Activated naive CD8-positive, alpha-beta T cell treated with anti-CD3 and anti-CD28 coated beads, Interleukin-2, amount 50 U/mL, for 16 hours (primary cell): ENCODE measurements at places on chromosomes 5 and 9.

DNA sequence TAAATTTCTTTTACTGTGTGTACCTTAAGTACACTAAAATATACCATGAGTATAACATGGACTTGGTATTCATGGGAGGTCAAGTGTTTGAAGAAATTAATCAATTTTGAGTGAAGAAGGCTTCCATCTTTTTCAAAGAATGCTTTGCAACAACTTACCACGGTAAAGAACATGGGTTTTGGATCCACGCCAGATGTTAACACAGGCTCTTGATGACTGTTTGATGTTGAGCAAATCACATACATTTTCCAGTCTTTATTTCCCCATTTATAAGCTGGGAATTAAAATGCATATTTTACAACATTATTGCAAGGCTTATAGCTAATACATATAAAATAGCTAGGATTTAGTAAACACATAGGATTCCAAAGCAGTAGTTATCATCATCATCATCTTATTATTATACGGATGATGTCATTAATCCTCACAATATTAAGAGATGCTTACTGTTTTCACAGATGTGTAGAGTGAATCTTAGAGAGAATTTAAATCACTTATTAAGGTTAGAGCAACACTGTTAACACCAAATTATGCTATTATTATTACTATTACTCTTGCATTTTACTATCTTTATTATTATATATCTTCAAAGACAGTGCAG is 362.0 kb downstream of the PRELID2 start:
- DNase-seq, result no peak

- DNase-seq, result no peak
Measured at GRCh38 chr9:75210215-75210614, 121.9 kb downstream of the OSTF1 start.

GRCh38 chr5:177471610-177472356 is 1.7 kb downstream of the DBN1 start:
- no peak for DNase-seq

DNA sequence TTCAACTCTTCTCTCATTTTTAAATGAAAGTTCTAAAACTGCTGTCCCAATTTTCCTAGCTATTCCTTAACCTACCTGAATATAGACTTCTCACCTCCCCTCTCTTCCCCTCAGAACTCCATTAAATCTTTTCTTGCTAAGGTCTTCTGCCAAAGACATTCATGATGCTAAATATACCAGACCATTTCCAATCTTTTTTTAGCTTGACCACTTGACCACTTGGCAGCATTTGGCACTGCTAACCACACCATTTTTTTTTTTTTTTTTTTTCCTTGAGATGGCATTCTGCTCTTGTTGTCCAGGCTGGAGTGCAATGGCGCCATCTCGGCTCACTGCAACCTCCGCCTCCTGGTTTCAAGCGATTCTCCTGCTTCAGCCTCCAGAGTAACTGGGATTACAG is 3.6 kb upstream of the ZNF131 start:
- no peak for DNase-seq

- no peak for DNase-seq
Measured at GRCh38 chr5:175724314-175725275, 66.7 kb downstream of the HRH2 start.

GRCh38 chr9:118059484-118060278 is 355.5 kb downstream of the TLR4 start:
- no peak for DNase-seq

DNA sequence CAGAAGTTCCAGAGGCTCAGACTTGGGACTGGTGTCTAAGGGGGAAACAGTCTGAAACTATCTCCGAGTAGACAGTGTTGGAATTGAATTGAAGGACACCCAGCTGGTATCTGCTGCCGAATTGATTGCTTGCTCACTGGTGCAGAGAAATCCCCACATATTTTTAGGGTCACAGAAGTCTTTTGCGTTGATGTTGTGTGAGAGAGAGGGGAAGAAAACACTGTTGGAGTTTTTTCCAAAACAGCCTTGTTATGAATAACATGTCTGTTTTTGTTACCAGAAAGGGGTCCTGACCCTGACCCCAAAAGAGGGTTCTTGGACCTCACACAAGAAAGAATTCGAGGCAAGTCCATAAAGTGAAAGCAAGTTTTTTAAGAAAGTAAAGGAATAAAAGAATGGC is 81.3 kb downstream of the ALDH7A1 start:
- no peak for DNase-seq

- no peak for DNase-seq
Measured at GRCh38 chr5:159855476-159856191, 60.6 kb upstream of the ADRA1B start.

- DNase-seq, result no peak
Measured at GRCh38 chr9:15786616-15787015, 233.8 kb downstream of the CCDC171 start.

GRCh38 chr5:127602896-127603844 is 45.7 kb upstream of the CTXN3 start:
- DNase-seq, result no peak

DNA sequence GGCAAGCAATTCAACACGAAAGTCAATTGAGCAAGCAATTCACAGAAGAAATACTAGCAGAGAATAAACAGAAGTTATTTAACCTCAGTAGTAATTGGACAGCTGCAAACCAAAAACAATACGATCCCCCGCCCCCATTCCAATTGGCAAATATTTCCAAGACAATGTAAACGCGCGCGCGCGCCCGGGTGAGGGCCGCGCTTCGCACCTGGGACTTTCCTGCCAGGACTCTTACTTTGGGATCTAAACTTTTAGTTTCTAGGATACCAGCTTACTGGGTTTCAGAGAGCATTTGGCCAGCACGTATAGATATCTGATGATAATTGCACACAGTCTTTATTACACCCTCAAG is 8.6 kb downstream of the RUFY1 start:
- DNase-seq, result no peak

- no peak for DNase-seq
Measured at GRCh38 chr5:43338862-43339261, 25.6 kb upstream of the HMGCS1 start.

DNA sequence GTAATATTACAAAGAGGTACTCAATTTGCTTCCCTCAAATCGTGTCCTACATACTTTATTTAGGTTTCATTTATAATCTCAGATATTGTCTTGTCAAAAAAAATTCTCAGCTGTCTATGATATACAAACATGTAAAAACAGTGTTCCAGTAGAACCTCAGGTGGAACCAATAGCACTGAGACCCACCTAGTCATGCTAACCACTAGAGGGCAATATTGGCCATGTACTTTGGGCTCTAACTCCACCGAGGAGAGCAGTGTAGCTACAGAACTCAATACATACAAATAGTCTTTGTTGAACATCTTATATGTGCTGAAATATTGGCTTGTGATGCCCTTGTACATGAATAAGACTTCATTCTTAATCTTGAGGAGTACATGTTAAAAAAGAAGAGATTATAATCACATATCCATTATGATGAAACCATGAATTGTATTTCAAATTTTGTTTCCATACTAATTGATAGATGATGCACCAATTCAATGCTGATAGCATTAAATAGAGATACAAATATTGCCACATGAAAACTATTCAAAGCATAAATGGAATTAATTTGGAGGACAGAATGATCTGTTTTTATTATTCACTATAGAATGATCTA is 71.2 kb upstream of the CNTLN start:
- DNase-seq, result no peak

- DNase-seq, result no peak
Measured at GRCh38 chr9:137025517-137025966, 2.5 kb downstream of the ABCA2 start.

DNA sequence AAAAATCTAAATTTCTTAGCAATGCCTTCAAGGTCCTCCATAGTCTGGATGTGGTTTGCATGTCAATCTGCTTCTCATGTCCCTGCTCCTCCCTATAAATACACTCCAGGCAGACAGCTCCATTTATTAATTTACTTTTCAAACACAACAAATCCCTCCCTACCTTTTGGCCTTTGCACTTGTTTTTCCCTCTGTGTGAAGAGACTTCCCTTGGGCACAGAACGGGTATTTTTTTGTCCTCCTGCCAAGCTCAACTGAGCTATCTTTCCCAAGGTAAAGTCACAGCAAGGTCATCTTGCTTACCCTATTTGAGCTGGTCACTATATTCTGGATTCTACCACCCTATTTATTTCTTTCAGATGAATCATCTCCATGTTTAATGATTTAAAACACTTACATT is 159.6 kb upstream of the ANKH start:
- no peak for DNase-seq

DNA sequence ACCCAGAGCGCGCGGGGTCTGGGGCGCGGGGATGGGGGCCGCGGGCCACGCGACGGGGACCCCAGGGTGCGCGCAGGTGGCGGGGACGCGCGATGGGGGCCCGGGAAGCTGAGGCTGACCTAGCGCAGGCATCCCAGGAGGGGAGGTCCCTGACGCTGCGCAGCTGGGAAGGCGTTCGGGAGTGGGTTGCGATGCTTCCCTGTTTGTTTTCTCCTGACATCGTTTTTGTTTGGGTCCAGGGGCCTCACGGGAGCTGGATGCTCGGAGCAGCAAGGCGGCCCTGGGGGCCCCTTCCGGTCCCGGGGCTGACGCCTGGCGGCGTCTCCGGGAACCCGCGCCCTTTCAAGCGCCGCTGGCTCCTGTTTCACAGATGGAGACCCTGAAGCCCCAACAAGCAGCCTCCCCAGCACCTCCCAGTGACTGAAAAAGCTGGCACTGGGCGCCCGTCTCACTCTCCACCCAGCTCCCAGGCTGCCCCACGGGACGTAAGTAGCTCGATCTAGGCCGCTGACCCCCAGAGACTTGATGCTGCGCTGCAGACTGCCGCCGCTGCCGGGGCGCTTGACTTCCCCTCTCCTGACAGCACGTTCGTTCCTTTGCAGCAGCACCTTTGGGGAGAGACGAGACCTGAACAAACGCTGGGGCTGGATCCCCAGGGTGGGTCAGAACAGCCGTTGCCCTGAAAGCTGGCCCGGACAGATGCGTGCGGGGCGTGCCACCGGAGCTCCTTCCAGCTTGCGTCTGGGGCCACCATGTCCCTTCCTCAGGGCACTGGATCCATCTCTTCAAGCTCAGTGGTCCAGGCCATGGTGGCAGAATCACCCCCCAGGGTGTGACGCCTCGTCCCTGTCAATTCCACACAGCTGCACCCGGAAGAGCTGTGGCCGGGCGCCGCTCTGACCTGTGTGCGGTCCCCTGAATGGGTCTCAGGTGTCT is 593 bp downstream of the BRD3OS start:
- no peak for DNase-seq

GRCh38 chr5:132747616-132748440 is 602 bp downstream of the CCNI2 start:
- no peak for DNase-seq

DNA sequence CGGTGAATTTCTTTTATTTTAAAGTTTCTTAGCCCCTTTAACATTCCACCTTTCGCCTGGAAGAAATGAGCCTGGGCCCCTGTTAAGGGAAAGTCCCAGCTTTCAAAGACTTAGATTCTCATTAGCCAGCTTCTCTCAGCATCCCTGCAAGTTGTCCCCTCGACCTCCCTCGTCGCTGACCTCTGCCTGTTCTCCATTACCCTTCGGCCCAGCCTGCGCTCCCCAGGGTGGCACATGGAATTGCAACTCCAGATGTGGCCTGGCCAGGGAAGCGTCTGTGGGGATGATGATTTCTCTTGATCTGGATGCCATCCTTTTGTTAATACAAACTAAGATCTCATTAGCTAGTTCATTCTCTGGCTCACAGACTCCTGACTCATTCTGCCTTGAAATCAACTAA is 43.4 kb upstream of the FANCC start:
- no peak for DNase-seq

GRCh38 chr5:37396352-37396751 is 17.2 kb downstream of the WDR70 start:
- DNase-seq, result no peak

- DNase-seq, result no peak
Measured at GRCh38 chr5:110050640-110051345, 361.1 kb downstream of the MAN2A1 start.

- no peak for DNase-seq
Measured at GRCh38 chr5:126763371-126763770, 13.6 kb upstream of the LMNB1 start.

DNA sequence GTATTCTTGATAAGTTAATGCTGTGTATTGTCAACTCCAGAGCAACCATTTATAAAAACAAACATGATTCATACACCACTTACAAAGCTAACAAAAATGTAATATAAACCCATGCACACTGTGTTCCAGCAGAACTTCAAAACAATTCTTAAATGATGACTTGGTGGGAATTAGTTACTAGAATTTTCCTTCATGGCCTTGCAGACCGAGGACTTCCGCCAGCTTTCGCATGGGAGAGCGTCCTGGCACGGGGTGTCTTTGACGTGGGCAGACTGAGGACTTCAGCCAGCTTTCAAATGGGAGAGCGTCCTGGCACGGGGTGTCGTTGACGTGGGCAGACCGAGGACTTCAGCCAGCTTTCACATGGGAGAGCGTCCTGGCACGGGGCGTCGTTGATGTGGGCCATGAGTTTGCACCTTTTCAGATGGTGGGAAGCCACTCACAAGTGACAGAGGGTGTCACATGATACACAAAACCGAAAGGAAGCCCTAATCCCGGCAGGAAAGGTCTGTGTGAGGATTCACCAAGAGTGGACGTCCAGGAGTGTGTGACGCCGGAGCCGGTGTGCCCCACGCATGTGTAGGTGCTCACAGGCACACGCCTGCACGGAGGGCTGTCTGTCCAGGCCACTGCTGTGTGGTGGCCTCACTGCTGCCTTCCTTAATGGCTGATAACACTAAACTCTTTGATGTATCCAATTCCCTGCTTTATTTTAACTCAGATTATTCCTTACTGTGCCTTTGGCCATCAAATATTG is 211.3 kb upstream of the IRX4 start:
- no peak for DNase-seq

DNA sequence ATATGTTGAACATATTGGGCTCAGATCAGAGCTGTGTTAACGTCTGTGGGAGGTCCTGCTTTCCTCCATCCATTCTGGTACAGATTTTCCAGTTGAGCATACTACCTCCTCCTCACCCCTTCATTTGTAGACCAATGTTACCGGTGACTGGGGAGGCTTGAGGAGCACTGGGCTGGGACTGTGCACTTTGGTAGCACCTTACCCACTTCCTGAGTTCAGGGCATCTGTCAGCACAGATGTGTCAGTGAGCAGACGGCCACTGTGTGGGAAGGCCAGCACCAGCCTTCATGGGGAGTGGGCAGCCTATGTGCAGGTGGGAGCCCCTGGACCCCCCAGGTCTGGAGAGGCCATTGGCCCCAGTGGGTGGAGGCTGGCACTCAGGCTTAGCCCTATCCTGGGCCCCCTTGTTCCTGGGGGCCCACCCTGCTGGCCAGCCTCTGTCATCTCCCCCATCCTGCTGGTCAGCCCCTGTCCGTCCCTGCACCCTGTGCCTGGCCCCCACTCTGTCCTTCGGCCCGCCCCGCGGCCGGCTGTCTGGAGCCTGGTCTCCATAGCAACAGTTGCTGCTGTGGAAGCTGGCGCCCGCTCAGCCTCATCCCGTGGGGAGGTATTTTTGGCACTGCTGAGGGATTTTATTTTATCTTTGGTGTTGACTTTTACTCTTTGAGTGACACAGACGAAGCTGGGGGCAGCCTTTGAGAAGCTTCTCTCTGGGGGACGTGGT is 21.3 kb downstream of the WNK2 start:
- DNase-seq, result no peak
